AG20443 (cell line): ENCODE measurements at places on chromosomes 3 and 15.

DNA sequence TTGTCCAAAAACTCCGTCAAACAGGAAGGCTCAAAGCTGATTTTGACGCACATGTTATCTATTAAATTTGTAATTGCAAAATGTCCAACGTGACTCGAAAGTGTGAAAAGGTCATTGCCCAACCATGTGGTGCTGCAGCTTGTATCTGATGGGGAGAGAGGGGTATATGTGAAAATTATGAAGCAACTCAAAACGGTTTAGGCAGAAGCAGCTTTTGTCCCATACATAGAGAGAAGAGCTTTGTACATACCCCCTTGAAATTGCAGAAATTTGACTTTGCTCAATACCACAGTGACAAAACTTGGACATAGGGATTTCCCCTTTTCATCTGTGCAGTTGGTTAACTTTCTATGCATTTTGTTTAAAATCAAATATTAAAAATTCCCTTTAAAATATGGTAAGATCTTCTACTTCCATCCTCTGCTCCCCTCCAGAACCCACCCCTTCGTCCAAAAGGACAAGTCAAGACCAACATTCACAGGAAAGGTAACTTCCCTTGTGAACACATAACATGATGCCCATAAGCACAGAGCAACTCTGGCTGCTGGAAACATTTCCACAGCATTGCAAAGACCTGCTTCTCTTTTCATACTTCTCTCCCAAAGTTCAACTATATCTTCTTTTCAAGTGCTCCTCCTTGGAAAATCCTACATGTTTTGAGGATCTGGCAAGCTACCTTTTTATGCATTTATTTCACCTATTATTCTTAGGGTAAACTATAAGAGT lies 253.7 kb upstream of the THBS1 start:
- no peak for DNase-seq

DNA sequence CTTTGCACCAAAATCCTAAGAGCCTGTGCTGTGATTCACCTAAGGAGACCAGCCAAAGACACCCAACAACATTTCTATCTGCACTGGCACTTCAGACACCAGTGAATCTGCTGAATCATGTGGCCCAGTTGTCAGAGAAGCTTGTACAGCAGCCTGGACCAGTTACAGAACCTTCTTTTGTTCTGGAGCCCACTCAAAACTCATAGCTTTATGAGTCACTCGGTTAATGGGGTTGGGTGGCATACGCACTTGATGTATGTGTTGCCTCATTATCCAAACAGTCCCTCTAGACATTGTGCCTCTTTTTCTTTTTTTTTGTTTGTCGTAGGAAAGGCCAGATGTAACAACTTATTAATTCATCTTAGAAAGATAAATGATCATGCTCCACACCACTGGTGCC lies 25.6 kb upstream of the GOLGA6L2 start:
- no peak for DNase-seq

GRCh38 chr3:194084284-194084683 lies 51.7 kb upstream of the HES1 start:
- no peak for DNase-seq

DNA sequence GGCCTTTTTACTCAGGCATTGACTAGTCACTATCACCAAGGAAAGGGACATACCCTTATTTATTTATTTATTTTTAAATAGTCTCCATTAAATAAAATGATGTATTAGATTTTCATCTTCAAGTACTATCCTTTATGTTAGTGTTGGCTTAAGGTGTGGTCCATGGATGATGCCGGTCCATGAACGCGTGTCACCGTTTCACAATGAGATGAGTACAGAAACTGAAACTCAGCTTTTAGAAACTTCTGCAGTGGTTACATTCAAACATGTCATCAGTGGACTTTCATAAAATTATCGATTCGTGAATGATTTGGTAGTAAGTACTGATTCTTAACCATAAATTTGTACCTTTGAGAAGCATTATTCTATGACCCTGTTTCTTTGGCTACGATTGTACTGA lies 166.6 kb downstream of the SATB1 start:
- DNase-seq = no peak
